ENCODE measurements at places on chromosomes 7 and 10. TPM values are rescaled to one million over a fixed set of nuclear protein-coding genes. Genes with fewer than 3 reads are reported as not detected.

DNA sequence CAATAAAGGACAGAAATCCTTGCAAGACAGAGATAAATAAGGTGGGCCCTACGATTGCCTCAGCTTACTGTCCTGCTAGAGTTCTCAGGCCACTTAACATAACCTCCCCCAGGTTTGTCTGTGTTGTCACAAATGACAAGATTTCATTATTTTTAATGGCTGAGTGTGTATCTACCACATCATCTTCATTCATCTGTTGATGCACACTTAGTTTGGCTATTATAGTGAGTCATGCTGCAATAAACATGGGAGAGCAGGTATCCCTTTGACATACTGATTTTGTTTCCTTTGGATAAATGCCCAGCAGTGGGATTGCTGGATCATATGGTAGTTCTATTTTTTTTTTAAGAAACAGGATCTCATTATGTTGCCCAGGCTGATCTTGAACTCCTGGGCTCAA lies 60.6 kb downstream of the PRTFDC1 start:
- peaks cover 69% of the 10 kb centered on the region for H3K4me1 ChIP-seq
- H3K36me3 ChIP-seq: no peaks in the 10 kb centered on the region
- no peak overlapping the region for H3K27ac ChIP-seq
- no peak for DNase-seq

- no peaks in the 10 kb centered on the region for H3K36me3 ChIP-seq
- H3K27me3 ChIP-seq: no peaks in the 10 kb centered on the region
- no peaks in the 10 kb centered on the region for H3K4me1 ChIP-seq
- no peak for DNase-seq
- H3K27ac ChIP-seq: no peak overlapping the region
Measured at GRCh38 chr7:157088136-157088535, 50.6 kb upstream of the UBE3C start.

DNA sequence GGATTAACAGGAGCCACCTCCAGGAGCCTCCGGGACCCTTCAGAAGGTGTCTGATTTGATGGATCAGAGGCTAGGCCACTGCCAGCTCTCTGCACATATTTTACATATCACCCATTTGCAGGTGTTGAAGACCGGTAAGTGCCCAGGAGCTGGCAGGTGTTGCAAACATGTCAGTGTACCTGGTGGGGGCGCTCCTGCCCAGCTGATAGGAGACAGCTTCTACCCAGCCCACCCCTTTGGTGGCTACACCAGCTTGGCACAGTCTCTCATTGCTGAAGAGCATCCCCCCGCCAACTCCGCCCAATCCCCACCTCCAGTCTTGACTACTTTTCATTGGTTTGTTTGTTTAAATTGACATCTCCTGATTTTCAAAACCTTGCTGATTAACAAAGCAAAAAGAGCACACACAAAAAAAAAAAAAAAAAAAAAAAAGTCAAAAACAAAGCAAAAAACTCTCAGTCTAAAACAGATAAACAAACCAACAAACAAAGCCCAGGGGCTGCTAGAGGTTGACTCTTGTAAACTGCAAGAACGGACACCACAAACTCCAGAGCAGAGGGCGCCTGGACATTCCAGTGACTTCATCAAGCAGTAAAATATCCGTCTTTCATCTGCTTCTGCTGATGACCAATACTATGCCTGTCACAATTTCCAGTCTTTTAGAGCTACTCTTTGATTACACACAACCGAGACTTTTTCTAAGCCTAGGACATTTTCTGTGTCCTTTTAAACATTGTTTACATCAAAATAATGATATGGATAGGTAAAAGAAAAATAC lies 275.3 kb downstream of the NRG3 start:
- no peak overlapping the region for H3K27ac ChIP-seq
- H3K27me3 ChIP-seq: no peaks in the 10 kb centered on the region
- DNase-seq: no peak
- no peak overlapping the region for H3K4me3 ChIP-seq

CYP26C1 gene
- total RNA-seq: 0.20 TPM

GRCh38 chr10:126964190-126964589 lies 59.0 kb downstream of the DOCK1 start:
- DNase-seq: no peak
- H3K27ac ChIP-seq: no peak overlapping the region
- H3K36me3 ChIP-seq: no peaks in the 10 kb centered on the region
- no peak overlapping the region for H3K4me3 ChIP-seq
- no peaks in the 10 kb centered on the region for H3K4me1 ChIP-seq

GRCh38 chr10:4310172-4310571 lies 515.8 kb upstream of the AKR1E2 start:
- H3K27ac ChIP-seq: no peak overlapping the region
- no peaks in the 10 kb centered on the region for H3K36me3 ChIP-seq
- H3K4me1 ChIP-seq: no peaks in the 10 kb centered on the region
- DNase-seq: no peak
